SW 1271 (cell line): ENCODE measurements at places on chromosomes 13 and 19.

- DNase-seq = no peak
Observed at GRCh38 chr13:113207890-113208420, 514 bp downstream of the PCID2 start.

GRCh38 chr13:72145383-72145782, 278.4 kb upstream of the DACH1 start:
- no peak for DNase-seq

DNA sequence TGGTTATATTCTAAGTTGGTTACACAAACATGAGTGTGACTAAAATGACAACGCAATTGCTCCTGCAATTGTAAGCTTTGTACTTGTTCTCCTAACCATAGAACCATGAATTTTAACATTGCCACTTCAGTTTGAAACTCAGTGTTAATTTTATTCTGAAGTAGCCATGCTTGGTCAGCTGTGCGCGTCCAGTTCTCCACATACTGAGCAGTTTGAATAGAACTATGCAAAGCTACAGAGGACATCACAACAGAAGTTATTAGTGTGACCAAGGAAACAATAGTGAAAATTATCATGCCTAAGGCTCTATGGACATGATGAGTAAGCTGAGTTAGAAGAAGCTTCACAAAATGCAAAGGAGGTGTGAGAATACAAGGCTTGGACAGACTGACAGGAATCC, 19.6 kb upstream of the ZNF100 start:
- no peak for DNase-seq

DNA sequence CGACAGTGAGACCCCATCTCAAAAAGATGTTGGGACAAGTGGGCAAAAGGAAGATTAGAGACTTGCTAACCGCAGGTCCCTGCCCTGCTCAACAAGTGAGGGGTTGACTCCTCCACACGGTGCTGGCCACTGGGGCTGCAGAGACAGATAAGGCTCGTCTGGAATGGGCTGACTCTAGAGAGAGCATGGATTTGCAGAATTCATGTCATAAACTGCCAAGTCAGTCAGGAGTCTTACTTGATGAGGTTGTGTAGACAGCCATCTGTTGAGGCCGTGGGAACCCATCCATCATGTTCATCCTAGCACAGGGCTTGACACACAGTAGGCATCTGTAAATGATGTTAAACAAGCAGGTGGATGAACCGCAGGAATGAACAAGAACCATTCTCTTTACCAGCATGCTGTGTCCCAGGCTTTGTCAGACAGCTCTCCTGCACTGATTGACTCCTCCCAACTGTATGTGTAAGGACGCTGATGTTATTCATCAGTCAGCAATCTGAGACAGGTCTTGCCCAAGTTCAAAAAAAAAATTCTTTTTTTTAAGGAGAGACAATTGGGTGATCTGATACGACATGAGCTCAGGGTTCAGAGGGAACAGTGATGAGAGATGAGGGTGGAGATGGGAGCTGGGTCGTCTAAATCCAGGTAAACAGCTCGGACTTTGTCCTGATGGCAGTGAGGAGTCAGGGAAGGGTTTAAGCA, 8.8 kb downstream of the PAF1 start:
- no peak for DNase-seq

DNA sequence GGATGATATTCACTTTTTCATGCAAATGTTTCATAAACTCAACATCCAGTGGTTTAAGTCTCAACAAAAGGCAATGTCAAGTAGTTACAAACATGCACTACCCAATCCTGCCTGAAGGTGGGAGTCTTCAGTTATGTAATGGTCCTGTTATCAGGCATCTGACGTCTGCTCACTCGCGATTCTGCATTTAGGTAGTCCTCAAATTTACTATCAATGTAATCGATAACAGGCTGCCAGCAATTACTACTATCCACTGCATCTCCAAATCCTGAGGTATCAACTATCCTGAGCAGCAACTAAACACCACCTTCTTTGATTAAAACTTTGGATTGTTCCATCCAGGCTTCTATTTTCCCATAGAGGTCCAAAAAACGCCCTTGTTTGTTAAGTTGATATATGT, 51.2 kb downstream of the NLRP12 start:
- no peak for DNase-seq

DNA sequence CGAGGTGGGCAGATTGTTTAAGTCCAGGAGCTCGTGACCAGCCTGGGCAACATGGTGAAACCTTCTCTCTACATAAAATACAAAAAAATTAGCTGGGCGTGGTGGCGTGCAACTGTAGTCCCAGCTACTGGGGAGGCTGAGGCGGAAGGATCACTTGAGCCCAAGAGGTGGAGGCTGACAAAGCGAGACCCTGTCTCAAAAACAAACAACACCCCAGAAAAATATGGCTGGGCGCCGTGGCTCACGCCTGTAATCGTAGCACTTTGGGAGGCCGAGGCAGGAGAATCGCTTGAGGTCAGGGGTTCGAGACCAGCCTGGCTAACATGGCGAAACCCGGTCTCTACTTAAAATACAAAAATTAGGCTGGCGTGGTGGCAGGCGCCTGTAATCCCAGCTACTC, 3.4 kb upstream of the HNRNPL start:
- DNase-seq = no peak

DNA sequence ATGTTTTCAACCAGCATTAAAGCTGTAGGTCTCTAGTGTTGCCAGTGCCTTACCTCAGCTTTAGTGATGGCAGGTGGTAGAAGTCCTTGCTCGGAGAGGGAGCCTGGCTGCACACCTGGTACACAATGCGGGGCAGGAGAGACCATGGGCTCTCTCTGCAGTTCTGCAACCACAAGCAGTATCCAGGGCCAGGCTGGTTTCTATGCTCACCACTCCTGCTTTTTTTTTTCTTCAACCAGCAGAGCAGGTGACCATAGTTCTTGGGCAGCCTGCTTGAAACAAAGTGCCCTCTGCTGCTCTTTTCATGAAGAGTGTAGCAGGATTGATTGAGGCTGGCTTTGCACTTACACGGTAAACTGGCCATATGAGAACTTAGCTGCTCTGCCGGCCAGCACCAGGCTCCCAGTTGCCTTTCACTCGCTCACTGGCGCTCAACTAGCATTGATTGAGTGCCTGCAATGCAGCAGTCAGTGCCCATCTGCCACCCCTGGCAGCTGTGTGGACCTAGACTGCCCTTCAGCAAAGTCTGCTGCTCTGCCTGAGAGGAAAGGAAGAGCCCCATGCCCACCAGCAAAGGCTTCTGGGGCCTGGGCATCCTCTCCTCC, 4.4 kb upstream of the CHAMP1 start:
- no peak for DNase-seq

DNA sequence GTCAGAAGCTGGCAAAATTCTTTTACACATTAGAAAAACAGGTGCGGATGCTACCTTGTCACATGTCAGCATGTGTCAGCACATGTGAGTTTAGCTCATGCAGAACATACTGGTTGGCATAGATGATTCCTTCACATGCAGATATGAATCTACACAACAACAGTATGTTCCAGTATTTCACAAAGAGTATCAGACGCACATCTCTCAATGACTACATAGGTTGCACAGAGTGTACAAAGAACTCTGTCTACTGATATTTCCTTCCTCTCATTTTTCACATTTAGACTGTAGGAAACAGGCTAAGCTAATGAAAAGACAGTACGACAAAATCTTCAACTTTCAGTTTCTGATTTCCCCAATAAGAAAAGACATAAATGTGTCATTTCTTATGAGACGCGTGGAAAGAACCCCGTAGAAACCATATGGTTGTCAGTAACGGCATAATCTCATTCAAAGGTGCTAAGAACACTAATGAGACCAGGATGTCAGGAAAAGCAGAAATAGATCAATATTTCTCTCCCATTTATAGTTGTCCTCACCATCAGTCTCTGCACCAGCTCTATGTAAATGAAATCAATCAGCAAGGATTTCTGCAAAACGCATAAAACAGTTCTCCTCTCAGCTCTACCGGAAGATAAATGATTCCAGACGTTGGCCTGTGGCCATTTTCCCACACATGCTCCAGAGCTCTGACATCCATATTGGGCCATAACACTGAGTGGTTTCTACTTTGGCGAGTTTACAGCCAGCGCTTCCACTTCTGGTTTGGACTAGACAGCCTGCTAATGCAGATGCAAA, 81.2 kb downstream of the STARD13 start:
- no peak for DNase-seq

- DNase-seq = no peak
Observed at GRCh38 chr13:41917641-41918040, 43.3 kb downstream of the VWA8 start.

GRCh38 chr13:57624565-57625435, 6.7 kb upstream of the PCDH17 start:
- no peak for DNase-seq

GRCh38 chr13:67087527-67087926, 142.6 kb downstream of the PCDH9 start:
- no peak for DNase-seq

- no peak for DNase-seq
Observed at GRCh38 chr13:67069117-67069767, 160.9 kb downstream of the PCDH9 start.

DNA sequence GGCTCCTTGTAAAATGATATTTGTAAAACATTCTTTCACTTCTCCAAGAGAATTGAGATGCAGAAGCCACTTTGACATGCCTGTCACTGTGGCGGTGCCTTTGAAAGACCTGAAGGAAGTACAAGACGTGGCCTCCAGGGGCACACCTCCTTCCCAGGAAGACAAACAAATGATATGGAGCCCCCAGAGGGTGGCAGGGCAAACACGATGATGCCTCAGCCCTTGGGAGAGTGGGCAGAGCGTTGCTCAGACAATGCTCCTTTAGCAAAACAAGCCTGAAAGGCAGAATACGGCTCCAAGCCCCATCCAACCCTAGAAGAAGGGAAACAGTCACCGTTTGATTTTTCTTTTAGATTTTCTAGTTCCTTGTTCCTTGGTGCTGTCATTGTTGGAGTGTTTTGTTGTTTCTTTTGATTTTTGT, 9.2 kb upstream of the ATP12A start:
- DNase-seq = peak; percentile 53

- no peak for DNase-seq
Observed at GRCh38 chr19:262125-262524, 29.1 kb downstream of the PLPP2 start.

- no peak for DNase-seq
Observed at GRCh38 chr19:41265395-41266153, 1.4 kb downstream of the HNRNPUL1 start.

GRCh38 chr19:28519218-28519779, 693.7 kb downstream of the UQCRFS1 start:
- DNase-seq = no peak

- no peak for DNase-seq
Observed at GRCh38 chr13:94090773-94091480, 388.6 kb downstream of the DCT start.

GRCh38 chr13:46609052-46609451, 56.1 kb downstream of the LRCH1 start:
- no peak for DNase-seq

DNA sequence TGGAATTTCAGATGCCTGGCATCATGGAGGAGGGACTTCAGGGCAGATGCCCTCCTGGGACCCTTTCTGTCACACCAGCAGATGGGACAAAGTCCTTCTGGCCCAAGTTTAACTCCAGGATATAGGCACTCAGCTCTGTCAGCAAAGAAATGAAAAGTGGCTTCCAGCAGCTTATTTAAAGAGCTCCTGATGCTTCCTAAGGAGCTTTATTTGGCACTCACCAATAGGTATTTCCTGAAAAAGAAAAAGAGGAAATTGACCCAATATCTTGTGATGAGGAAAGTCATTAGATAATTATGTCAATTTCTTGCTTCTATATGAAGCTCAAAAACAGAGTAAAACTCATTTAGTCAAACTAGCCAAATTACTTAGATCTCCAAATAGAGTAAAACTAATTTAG, 224.6 kb downstream of the RAP2A start:
- no peak for DNase-seq

GRCh38 chr19:29887442-29887855, 54.6 kb upstream of the URI1 start:
- no peak for DNase-seq

- DNase-seq = no peak
Observed at GRCh38 chr13:27569405-27569804, 50.9 kb downstream of the LNX2 start.

DNA sequence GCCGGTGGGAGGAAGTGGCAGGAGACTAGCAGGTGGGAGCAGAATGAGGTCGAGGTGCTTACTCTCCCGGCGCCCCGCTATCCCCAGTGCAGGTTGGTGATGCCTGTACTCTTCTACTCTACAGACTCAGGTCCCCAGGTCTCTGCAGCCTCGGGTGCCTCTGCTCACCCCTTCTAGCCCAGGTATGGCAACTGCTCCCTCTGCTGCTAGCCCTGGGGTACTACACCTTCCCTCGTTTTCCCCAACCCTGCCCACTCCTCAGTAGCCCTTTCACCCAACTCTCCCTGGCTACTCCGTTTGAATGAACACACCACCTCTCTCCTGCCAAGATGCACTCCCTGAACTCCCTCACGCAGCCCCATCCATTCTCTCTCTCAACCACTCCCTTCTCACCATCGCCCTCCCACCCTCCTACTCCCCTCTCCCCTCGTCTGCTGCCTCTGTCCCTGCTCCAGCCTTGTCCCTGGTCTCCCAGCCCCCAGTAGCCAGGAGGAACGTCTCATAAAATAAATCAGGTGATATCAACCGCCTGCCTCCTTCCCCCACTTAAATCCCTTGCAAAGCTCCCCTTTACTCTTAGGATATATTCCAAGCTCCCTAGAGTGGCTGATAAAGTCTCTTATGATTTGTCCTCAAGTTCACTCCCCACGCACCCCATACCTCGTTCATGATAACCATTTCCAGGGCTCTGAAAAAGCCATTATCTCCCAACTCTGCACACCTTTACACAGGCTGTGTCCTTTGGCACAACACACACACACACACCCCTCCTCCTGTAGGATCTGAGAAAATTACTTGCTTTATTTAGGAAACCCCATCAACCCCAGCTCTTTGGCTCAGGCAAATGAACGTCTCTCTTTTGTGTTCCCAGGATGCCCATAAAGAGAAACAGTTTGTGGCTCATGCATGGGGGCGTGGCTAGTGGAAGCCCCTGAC, 8.2 kb upstream of the MEIS3 start:
- peak; percentile 38 for DNase-seq

GRCh38 chr13:36294096-36294495, 3.5 kb downstream of the CCDC169 start:
- DNase-seq = no peak

- no peak for DNase-seq
Observed at GRCh38 chr13:73519396-73520116, 460.8 kb downstream of the KLF5 start.

DNA sequence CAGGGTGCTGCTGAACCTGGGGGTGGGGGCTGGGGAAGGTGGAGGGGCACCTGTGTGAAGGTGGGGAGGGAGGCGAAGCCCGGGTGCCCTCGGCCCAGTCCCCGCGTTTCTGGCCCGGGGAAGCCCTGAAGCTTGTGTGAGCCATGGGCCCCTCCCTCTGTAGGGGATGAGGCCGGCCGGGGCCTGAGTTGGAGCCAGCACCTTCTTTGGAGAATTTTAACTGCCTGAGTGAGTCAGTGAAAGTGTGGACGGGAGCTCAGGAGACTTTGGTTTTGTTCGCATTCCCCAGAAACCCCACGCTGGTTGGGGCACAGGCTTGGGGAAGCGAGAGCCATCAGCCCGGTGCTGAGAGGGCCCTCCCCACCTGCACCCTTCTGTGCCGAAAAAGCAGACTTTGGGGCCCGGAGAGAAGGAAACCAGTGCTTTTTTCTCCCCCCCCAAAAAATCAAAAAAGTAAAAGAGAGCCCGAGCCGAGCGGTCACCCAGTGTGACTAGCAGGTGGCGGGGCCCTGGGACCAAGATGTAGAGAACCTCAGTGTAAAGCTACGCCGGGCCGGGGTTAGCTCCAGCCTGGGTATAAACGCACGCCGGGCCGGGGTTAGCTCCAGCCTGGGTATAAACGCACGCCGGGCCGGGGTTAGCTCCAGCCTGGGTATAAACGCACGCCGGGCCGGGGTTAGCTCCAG, 45.1 kb downstream of the TMEM255B start:
- DNase-seq = no peak
